ENCODE measurements at places on chromosomes 1 and 21.

DNA sequence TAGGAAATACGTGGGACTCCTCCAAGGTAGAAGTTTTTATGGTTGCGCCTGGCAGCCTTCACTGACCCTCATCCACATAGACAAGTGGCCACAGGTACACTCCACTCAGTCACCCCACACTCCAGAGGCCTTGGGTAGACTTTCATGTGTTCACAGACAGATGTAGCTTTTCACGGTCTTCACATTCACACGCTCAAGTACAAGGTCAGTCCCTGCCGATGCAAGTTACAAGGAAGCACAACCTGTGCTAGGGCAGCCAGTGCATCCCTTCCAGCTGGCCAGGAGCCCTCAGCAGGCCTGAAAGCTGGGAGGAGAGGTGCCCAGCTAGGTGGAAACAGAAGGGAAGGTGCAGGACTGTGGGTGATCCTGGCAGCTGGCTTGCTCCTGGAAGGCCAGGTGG lies 55.5 kb upstream of the FAM20B start:
- DNase-seq, result no peak

DNA sequence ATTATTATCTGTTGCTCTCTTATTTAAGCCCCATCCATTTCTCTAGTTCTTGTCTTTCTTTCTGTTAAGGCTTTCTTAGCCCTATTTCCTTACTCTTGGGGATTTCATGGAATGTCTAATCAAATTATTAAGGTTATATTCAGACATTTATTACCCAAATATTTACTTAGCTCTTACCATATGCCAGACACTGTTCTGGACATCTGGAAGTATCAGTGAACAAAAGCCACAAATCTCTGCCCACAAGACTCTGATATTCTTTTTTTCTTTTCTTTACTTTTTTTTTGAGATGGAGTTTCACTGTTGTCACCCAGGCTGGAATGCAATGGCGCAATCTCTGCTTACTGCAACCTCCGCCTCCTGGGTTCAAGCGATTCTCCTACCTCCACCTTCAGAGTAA lies 74.3 kb upstream of the NBL1 start:
- no peak for DNase-seq

- peak; percentile 23 for DNase-seq
These were observed 85.7 kb downstream of the BRINP2 start for GRCh38 chr1:177256153-177257075.

GRCh38 chr1:108699375-108700332 lies 7.5 kb downstream of the PRPF38B start:
- DNase-seq, result no peak

GRCh38 chr1:71014178-71014579 lies 33.4 kb downstream of the PTGER3 start:
- DNase-seq, result no peak

DNA sequence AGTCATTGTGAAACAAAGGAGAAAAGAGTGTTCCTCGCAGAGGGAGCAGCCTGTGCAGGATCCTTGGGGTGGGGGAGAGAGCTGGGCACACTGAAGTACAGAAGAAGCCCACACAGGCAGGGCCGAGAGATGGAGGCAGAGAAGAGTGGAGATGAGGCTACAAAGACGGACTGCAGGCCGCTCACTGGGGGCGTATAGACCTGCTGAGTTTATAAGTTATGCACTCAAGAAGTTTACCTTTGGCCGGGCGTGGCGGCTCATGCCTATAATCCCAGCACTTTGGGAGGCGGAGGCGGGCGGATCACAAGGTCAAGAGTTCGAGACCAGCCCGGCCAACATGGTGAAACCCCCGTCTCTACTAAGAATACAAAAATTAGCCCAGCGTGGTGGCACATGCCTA lies 7.6 kb upstream of the SLAMF9 start:
- no peak for DNase-seq

GRCh38 chr1:197063212-197063611 lies 3.8 kb downstream of the F13B start:
- DNase-seq, result no peak

- no peak for DNase-seq
These were observed 40.0 kb downstream of the ROR1 start for GRCh38 chr1:63813829-63814277.

DNA sequence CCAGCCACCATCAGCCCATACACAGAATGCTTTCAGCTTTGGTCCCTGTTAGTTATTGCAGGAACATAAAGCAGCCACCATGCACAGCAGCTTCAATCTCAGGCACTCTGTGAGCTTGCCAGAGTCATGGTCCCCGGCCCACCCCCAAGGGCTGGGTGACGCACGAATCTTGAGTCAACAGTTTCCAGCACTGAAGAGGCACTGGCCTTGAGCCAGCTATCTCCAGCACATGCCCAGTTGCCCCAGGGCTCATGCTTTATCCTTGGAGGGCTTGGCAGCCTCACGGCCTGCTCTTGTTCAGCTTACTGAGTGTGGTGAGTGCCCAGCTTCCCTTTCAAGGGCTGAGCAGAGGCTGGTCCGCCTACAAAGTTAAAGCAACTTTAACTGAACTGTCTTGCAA lies 200.7 kb upstream of the RAB4A start:
- no peak for DNase-seq

DNA sequence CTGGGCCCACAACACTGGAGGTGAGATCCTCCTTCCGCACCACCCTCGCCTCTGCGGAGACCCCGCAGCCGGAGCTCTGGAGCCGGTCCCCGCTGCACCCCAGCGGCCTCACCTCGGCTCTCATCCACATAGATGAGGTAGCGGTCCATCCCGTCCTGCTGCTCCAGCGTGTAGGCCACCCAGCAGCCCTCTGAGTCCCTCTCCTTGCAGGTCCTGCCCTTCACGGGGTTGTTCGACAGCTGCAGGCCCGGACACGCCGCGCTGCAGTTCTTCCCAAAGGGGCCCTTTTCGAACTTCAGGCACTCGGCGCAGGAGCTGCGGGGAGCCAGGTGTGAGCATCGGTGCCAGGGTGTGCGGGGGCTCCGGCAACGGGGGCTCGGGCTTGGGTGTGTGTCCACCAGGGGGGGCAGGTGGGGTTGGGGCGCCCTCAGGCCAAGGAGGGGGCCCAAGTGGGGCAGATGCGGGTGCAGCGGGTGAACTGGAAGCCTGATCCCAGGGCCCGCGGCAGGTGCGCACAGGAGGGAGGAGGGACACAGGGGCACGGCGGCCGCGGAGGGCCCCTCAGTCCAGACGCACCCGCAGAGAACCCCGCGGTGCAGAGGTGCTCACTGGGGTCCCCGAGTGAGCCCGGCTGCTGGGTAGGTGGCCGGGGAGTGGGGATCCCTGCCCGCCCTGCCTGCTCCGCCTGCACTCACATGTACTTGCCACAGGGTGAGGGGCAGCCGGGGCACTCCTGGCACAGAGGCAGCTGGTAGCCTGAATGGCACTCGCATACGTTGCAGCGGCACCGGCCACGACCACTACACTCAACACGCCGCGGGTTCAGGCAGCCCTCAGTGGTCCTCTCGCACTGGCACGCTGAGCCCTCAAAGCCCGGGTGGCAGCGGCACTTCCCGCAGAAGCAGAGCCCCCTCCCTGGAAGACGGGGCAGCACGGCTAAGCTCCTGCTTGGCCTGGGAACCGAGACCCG lies 15.4 kb upstream of the PTTG1IP start:
- DNase-seq, result no peak

DNA sequence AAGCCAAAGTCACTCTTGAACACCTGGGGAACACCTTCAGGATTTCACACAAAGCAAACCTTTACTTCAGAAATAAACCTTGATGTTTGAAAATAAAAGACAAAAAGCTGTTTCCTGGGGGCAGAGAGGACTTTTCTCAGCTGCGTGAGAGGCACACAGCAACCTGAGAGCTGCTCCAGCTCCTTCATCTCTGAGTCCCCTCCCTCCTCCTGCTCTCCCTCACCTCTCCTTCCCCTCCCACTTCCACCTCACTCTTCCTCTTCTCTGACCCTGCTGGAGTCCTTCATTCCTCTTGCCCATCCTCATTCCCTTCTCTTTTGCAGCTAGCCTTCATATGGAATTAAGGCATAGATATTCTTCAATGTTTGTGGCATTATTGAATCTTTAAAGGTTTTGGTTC lies 208.4 kb downstream of the OMA1 start:
- no peak for DNase-seq

DNA sequence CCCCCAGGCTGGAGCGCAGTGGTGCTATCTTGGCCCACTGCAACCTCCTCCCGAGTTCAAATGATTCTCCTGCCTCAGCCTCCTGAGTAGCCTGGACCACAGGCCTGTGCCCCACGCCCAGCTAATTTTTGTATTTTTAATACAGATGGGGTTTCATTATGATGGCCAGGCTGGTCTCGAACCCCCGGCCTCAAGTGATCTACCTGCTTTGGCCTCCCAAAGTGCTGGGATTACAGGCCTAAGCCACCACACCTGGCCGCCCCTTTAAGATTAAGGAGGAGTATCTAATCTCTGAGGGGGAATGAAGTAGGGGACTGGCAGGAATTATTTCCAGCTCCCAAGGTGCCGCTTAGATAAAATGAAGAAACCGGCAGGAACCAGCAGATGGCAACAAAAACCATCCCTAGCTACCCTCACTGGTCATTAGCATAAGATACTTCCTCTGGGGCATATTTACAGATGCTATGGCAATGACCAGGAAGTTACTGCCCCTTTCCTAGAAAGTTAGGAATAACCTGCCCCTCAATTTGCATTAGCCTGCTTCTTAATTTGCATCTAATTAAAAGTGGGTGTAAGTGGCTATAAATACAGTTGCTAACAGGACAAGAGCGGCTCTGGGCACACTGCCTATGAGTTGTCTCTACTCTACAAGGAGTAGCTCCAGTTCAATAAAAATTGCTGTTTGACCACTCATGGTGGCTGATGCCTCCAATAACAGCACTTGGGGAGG lies 7.1 kb upstream of the NSUN4 start:
- peak; percentile 80 for DNase-seq

- no peak for DNase-seq
These were observed 359.1 kb downstream of the BARHL2 start for GRCh38 chr1:90357995-90358394.

- no peak for DNase-seq
These were observed at the start of gene AIM2 for GRCh38 chr1:159076438-159077119. Gene AIM2, minus strand, starts transcription at chr1:159076766. Its CDS starts 3,267 bp downstream, at chr1:159073499.

- no peak for DNase-seq
These were observed 255.0 kb downstream of the FAF1 start for GRCh38 chr1:50705041-50705440.

- no peak for DNase-seq
These were observed 267.9 kb upstream of the DPYD start for GRCh38 chr1:98188774-98189173.

DNA sequence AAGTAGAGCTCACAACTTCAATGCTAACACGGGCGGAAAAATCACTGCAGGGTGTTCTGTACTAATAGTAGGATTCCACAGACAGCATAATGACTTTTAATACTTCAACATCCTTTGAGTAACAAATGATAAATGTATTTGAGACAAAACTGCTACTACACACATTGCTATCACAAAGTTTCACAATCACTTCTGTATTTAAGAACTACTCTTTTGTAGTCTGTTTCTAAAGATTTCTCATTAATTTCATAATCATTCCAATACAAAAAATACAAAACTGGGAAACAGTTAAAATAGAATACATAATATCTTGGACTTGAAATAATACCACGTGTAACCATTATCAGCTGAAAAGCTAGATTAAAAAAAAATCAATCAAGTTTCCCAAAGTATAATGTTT lies 2.7 kb downstream of the HMGN1 start:
- DNase-seq, result no peak

GRCh38 chr1:231162297-231162969 lies 575 bp downstream of the TRIM67 start:
- DNase-seq, result peak; percentile 85

DNA sequence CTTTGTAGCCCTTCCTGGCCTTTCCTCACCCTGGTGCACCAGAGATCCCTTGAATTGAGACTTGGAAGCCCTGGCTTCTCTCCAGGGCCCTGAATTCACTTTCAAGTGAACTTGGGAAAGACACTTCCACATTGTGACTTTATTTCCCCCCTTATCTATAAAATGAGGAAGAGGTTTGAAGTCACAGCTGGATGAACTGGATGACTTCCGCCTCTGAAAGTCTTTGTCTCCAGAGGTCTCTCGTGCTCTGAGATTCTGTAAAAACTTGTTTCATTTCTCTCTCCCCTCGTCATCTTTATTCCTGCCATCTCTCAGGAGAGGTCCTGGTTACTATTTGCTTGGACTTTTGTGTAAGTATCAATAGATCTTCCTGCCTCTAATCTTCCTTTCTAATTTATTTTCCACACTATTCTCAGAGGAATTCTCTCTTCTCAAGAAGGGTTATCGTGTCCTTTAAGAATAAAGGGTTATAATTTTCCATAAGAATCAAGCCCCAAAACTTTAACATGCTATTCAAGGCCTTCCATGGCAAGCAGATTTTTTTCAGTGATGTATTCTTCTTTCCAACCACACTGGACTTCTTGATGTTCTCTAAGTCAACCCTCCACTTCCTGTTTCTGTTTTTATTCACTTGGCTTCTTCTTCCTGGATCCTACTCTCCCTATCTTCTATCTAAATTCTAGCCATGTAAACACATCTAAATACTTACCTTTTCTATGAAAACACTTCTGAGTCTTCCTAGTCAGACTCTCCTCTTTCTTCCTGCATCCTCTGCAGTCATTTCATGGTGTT lies 6.5 kb upstream of the RPTN start:
- no peak for DNase-seq

GRCh38 chr1:194084755-194085154 lies 898.3 kb upstream of the B3GALT2 start:
- no peak for DNase-seq

DNA sequence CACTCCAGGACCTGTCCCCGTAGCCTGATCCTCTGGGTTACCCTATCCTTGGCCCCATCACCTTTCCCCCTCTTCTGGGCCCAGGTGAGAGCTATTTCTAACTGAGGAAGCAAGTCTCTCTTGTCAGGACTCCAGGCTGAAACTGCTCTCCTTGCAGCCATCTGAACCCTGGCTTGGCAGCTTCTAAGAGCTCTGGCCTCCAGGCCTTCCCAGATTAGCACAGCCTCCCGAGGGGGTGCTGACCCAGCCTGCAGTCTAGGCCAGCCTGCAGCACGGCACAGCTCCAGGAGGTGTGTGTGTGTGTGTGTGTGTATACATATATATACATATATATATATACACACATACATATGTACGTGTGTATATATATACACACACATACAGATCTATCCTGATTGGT lies 17.4 kb downstream of the CACNA1S start:
- no peak for DNase-seq

- DNase-seq, result no peak
These were observed 7.2 kb downstream of the KISS1 start for GRCh38 chr1:204188959-204189639.

- no peak for DNase-seq
These were observed 34.0 kb upstream of the ARHGAP29 start for GRCh38 chr1:94271373-94271772.
